ENCODE measurements at places on chromosomes 6 and 20.

GRCh38 chr6:12148317-12148801 is 136.2 kb downstream of the HIVEP1 start:
- no peak for DNase-seq

DNA sequence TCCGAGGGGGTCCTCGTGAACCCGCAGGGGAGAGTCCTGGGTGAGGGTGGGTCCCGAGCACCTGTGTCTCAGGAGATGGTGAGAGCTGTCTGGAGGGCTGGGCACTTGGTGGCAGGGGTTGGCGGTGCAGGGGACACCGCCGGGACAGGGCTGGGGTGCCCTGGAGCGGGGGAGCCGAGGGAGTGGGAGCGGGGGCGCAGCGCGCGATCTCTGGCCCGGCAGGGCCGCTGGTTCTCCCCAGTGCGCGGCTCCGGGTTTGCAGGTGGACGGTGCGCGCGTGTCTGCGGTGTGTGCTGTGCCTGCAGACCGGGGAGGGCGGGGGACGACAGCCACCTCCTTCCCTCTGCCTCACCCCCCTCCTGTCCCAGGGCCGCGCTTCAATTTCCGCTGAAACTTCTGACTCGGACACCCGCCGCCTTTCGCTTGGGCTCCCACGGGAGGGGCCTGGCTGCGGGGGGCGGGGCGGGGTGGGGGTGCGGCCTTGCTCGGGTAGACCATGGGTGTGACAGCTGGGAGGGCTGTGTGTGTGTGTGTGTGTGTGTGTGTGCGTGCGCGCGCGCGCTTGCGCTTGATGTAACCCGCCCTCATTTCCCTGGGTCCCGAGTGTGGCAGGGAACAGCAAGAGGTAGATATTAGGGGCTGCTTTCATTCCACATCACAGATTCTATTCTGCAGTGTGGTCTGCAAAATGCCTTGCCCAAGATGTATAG is 1.2 kb downstream of the TRIB3 start:
- peak; percentile 65 for DNase-seq

DNA sequence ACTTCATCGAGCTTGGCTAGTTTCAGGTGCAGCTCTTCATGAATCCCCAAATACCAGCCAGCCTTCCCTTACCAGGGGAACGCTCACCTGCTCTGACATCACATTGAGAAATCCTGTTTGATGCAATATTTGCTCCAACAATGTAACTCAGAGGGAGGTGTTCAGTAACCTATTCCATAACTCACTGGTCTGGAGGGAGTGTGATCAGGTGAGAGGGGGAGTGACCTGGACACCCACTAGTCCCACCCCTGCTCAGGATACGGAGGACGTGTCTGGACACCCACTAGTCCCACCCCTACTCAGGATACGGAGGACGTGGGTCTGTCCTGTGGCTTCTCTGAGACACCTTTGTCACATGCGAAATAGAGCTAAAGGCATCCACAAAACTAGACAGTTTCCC is 70.3 kb downstream of the HUS1B start:
- no peak for DNase-seq

- no peak for DNase-seq
These were observed 28.7 kb downstream of the FKBP1A start for GRCh38 chr20:1364106-1364505.
